HEK293T (cell line): ENCODE measurements at places on chromosomes 3 and 15.

GRCh38 chr3:156554515-156554841 lies 439 bp downstream of the SSR3 start:
- DNase-seq, result no peak

DNA sequence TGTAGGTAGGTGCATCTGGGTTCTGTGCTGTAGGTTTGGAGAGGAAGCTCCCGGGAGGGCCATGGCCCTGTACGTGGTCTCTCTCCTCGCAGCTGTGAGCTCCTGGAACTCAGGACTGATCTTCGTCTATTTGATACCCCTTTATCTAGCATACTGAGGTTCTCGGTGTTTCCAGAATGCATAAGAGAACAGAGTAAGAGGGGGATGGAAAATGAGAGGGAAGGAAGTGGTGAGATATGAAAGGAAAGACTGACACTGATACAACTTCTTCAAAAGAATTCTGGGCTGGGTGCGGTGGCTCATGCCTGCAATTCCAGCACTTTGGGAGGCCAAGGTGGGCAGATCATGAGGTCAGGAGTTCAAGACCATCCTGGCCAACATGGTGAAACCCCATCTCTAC lies 90.7 kb downstream of the CHRD start:
- DNase-seq, result no peak

DNA sequence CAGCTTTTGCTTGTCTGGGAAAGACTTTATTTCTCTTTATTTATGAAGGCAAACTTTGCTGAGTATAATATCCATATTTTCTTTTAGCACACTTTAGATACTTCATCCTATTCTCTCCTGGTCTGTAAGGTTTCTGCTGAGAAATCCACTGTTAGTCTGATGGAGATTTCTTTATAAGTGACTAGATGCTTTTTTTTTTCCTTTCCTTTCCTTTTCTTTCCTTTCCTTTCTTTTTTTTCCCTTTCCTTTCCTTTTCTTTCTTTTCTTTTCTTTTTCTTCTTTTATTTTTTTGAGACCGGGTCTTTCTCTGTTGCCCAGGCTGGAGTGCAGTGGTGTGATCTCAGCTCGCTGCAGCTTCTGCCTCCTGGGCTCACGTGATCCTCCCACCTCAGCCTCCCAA lies 38.4 kb downstream of the TOPAZ1 start:
- DNase-seq, result no peak

GRCh38 chr15:31102039-31102321 lies 455 bp upstream of the TRPM1 start:
- no peak for DNase-seq

DNA sequence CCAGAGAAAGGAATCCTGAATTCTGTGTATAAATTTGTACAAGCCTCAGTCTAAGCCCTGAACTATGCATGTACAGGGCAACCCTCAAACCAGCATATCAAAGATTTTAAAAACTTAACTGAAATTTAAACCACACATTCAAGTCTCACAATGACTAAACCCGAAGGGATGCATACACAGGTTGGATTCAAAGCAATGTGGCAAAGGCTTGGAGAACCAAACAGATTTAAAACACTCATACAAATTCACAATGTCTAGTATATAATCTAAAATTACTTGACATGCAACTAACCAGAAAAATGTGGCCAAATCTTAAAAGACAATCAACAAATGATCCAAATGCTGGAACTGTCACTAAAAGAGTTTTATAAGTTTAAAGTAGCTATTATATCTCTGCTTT lies 36.4 kb downstream of the CEP152 start:
- no peak for DNase-seq

GRCh38 chr3:110391640-110392395 lies 679.8 kb upstream of the NECTIN3 start:
- DNase-seq, result no peak

- no peak for DNase-seq
Measured at GRCh38 chr15:74540161-74540760, 759 bp upstream of the ARID3B start.

DNA sequence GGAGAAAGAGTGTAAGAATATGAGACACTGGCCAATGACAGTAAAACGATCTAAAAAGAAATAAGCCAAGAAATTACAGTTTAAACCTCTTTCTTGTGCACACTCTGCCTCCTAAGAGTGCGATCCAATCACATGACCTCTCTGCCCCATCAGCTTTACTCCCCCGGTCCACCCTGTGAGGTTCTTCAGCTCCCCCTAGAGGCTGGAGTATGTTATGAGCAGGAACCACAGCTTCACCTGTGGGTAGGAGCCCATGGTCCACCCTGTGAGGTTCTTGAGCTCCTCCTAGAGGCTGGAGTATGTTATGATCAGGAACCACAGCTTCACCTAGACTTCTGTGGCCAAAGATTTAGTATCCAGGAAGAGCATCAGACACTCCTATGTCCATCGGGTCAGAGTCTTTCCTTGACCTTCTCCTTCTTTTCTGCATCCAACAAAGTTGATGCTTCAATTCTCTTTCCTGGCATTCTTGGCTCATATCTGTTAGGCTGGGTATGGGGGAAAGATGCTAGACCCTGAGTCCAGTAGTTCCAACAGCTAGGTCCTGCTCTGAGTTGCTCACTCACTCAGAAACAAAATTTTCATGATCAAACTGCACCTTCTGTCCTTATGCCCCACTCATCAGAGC lies 164.0 kb downstream of the MINAR1 start:
- peak; percentile 95 for DNase-seq

DNA sequence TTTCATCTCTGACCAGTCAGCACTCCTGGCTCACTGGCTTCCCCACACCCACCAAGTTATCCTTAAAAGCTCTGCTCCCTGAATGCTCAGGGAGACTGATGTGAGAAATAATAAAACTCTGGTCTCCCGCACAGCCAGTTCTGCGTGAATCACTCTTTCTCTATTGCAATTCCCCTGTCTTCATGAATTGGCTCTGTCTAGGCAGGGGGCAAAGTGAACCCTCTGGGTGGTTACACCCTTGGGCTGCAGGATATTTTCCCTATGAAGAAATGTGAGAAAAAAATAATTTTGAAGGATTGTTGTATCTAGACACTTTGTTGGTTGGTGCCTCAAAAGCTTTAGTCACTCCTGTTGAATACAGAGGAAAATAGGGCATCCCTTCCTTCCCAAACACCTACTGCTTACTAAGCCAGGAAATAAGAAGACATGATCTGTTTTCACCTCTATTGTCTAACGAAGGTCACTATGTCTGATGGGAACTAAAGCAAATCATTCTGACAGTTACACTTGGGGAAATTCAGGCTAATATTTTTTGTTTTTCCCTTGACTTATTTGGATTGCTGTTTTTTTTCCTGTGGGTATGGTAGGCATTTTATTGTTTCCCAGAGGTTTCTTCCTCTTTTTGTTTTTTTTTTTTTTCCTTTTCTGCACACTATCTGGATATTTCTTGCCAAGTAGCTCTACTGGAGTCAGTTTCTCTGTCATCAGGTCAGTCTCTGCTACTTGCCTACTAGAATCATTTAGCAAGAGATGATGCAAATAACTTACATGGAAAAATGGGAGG lies 15.3 kb upstream of the TNFSF10 start:
- DNase-seq, result no peak
